NCI-H2081 treated with DMSO at 0.1 percent for 48 hours (cell line): ENCODE measurements at places on chromosomes 16 and 17.

- DNase-seq = no peak
Measured at GRCh38 chr16:66676599-66676998, 19.9 kb downstream of the CMTM4 start.

DNA sequence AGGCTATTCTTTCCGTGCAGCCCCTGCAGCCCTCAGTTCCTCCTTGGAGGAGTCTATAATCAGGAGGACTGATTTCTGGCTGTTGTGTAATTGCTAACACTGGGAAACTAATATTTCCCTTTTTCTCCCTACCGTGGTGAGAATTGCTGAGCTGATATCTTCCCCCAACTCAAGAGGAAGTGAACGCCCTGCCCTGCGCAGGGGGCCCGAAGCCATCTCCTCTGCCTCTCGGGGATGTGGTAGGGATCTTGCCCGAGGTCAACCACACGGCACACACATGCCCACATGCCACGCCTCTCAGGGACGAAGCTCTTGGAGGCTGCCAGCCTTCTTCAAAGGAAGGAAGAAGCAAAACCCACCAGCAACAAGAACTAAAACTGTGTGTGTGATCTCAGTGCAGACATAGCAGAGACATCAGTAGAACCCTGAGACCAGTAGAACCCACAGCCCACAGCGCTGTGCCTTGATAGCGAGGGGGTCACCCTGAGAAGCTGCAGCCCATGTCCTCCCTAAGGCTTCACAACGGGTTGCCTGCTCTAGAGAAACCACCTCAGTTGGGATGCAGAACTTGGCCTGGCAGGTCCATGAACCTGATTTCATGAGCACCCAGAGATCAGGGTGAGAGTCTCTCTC, 8.9 kb upstream of the ULK2 start:
- DNase-seq = no peak

DNA sequence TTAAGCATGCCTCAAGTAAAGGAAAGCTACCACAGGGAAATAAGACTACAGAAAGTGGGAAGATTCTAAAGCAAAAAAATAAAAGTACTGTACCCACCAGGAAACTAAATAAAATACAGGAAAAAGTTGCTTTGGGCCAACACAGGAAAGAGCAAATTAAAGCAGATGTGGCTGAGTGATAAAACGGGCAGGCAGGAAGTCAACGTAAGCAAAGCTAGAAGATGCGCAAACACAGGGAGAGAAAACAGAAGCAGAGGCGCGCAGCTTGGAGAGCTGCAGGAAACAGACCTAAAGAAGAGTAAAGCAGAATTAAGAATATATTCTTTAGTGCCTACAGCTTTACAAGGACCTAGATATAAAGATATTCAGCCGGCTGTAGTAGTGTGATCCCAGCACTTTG, 21.7 kb downstream of the USP36 start:
- no peak for DNase-seq

DNA sequence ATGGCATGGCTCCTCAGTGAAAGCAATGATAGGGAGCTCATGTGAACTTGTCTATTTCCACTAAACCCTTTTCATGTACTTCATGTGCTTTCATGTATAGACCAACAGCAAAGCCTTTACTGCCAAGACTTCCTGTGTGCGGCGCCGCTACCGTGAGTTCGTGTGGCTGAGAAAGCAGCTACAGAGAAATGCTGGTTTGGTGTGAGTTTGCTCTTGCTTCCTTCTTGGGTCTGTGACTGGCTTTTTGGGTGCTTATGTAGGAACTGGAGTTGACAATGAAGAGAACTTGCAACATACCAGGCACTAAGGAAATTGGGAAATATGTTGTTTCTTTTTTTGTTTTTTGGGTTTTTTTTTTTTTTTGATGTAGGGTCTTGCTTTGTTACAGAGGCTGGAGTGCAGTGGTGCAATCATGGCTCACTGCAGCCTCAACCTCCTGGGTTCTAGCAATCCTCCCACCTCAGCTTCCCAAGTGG, 5.7 kb downstream of the SNX11 start:
- DNase-seq = no peak

DNA sequence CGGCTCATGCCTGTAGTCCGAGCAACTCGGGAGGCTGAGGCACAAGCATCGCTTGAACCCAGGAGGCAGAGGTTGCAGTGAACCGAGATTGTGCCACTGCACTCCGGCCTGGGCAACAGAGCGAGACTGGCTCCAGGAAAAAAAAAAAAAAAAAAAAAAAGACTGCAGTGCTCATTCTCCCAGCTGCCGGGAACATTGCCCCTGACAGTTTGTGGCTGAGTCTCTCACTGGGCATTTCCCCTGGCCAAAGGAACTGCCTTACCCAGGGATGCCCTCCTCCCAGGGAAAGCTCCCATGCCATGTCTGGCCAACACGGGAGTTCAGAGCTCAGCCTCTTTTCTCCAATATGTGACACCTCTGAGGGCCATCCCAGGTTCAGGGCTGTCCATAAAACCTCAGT, 21.3 kb upstream of the USP10 start:
- no peak for DNase-seq

DNA sequence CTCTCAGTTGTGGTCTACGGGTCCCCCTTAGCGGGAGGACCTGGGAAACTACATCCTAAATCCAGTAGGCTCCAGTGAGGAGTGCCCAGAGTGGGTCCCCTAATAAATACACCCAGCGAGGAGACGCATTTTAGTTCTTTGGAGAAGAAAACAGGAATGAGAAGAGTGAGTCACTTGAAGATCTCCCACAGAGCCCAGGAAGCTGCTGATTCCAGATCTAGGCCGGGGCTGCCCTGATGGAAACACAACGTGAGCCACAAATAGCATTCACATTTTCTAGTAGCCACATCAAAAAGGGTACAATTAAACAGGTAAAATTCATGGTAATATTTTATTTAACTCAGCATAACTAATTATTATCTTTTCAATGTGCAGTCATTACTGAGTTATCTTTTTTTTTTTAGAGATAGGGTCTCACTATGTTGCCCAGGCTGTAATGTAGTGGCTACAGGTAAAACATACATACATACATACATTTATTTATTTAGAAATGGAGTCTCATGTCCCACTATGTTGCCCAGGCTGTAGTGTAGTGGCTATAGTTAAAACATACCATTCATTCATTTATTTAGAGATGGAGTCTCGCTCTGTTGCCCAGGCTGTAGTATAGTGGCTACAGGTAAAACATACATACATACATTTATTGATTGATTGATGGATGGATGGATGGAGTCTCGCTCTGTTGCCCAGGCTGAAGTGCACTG, 21.5 kb downstream of the FBXO31 start:
- DNase-seq = no peak

DNA sequence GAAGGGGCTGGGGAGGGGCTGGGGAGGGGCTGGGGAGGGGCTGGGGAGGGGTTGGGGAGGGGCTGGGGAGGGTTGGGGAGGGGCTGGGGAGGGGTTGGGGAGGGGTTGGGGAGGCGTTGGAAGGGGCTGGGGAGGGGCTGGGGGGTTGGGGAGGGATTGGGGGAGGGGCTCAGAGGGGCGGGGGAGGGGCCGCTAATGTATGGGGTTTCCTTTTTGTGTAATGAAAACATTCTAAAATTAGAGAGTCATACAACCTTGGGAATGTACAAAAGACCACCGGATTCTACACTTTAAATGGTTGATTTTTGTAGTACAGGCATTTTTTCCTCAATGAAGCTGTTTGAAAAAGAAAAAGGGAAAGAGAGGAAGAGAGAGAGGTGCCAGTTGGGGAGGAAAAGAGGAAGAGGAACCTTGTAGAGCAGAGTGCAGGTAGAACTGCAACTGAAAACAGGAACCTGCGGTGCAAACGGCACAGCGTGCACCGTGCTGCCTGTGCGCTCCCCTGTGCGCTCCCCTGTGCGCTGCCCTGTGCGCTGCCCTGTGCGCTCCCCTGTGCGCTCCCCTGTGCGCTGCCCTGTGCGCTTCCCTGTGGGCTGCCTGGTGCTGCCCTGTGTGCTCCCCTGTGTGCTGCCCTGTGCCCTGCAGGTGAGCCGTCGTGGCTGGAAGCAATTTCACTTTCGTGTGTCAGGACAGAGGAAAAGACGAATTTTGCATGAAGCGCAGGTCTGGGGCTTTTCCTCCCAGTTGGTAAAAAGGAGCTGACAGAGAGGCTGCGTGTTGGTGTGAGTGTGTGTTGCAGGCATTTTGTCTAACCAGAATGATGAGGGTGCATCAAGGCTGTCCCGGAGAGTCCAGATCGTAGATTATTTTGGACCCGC, 40.8 kb downstream of the METRNL start:
- DNase-seq = no peak

DNA sequence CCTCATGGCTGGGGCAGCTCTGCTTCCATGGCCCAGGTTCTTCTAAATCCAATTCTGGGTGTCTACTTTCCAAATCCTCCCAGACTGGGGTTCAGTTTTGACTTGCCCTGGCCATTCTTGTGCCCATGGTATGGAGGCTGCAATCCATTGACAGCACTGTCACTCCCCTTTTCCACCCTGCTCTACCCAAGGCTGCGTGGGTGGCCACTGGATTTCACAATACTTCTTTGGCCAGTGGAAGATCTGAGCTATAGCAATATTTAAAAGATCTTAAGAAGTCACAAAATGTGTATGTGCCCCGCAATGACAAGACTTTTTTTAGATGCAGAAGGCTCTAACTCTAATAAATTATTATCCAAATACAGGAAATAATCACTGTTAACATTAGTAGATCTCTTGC, 329.4 kb upstream of the CCL2 start:
- DNase-seq = no peak

DNA sequence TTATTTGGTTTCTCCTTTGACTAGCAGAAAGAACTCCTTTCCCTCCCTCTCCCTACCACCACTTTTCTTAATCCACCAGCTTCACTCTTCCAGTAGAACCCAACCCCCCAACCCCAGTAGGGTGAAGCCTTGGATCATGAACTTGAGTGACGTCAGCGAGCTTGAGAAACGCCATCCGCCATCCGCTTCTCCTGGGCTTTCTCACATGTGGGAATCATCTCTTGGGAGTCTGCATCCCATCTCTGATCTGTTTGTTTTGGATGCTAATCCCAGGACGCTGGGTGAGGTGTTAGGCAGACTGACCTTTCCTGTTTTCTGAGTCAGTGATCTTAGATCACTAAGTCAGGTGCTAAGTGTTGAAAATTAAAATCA, 16.0 kb upstream of the SOX9 start:
- no peak for DNase-seq
